Left ventricle myocardium inferior (tissue), 1 donor: ENCODE measurements at places on chromosomes 12 and 14.

DNA sequence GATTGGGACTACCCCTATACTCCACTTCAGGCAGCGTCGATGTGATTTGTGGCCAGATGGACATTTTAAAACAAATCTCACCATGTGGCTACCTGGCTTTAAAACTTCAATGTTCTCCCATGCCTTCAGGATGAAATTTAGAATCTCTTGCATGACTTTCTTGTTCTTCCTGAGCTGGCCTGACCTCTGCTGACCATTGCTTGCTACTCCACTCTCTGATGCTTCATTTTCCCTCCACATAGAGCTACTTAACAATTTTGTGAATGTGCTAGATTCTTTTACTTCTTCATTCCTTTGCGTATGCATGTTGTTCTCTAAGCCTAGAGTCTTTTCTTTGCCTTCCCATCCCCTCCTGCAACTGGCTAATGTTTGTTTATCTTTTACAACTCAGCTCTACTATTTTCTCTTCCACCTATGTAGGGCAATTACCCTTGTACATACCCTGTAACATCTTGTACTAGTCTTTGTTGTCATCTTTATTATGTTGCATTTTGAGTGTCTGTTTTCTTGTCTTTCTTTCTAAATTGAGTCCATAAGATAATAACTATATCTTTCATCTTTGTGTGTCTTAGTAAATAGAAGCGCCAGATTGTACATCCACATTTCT is 41.2 kb downstream of the YLPM1 start:
- no peak for DNase-seq

DNA sequence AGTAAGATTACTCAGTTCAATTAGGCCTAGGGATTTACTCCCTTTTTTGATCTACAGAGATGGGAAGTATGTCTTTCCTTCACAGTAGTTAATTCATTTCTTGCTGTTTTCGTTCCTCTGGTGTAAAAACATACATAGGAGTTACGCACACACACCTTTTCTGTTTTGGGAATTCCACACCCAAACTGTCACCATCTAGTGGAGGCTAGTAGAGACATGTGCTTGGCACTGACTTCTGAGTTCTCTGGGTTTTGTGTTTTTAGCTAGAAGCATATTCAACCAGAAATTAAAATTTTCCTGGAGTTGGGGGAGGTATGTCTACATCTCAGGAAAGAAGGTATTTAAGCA is 1.4 kb downstream of the SUSD6 start:
- DNase-seq: no peak

DNA sequence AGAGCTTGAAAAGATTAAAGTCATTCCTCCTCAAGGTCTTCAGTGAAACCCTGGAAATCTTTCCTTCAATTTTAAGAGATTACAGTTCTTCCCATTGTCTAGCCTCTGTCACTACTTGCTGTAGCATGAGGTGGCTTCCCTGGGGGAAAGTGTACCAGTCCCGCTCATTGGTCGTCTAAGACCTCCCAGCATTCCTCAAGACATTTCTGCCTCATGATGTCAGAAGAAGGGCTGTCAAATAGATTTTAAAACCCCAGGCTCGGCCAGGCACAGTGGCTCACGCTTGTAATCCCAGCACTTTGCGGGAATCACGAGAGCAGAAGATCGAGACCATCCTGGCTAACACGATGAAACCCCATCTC is 46.7 kb downstream of the SMUG1 start:
- no peak for DNase-seq

GRCh38 chr14:35229792-35230089 is 62.4 kb upstream of the PSMA6 start:
- no peak for DNase-seq

GRCh38 chr14:29016050-29016900 is 249.7 kb downstream of the FOXG1 start:
- no peak for DNase-seq

GRCh38 chr14:104156142-104156541 is 17.8 kb downstream of the KIF26A start:
- DNase-seq: no peak

DNA sequence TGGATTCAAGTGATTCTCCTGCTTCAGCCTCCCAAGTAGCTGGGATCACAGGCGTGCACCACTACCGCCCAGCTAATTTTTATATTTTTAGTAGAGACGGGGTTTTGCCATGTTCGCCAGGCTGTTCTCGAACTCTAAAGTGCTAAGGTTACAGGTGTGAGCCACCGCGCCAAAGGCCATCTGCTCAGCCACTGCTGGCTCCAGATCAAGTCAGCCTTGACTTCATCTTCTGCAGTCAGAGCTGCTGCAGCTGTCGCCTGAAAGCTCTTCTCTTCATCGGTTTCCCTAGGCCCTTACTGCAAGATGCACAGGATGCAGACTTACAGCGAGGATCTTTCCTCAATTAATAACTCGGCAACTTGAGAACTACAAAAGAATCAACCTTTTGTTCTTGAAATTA is 66.8 kb downstream of the CLIP1 start:
- DNase-seq: no peak

GRCh38 chr12:127165567-127166392 is 1101.2 kb upstream of the TMEM132C start:
- peak; percentile 84 for DNase-seq

DNA sequence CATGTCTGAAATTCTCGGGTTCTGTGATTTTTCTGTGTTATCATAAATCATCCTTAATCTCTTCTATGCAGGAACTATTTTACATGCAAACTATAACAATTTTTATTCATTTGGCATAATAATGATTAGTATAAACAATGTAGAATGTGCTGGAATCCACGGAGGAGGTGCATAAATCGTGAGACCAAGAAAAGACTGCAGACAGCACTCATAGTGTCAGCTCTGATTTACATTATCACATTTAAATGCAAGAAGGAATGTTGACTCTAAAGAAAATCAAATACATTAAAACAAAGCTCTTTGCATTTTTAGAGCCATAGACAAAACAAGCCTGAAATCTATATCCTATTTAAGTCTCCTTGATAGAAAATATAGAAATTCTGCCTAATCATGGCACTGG is 501.7 kb upstream of the STXBP6 start:
- no peak for DNase-seq

- no peak for DNase-seq
Observed at GRCh38 chr12:10366875-10367274, 23.0 kb downstream of the KLRK1 start.

GRCh38 chr12:83042441-83043200 is 355.9 kb downstream of the TMTC2 start:
- DNase-seq: no peak

GRCh38 chr14:56331592-56332216 is 213.5 kb downstream of the PELI2 start:
- no peak for DNase-seq

DNA sequence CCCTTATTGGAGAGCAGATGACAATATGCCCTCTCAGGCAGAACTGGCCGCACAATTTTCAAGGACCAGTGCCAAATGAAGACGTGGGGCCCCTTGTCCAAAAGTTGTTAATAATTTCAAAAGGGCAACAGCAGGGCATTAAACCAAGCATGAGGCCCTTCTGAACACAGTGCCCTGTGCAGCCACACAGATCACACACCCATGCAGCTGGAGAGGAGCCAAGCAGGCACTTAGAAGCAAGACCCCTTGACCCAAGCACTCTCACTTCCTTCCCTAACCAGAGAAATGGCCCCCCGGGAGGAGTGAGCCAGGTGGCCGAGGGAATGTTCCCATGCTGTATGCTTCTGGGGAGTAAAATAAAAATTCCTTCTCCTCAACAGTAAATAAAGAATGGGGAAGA is 114.0 kb upstream of the TMPO start:
- DNase-seq: no peak

GRCh38 chr12:30796891-30797371 is 42.2 kb upstream of the CAPRIN2 start:
- no peak for DNase-seq

DNA sequence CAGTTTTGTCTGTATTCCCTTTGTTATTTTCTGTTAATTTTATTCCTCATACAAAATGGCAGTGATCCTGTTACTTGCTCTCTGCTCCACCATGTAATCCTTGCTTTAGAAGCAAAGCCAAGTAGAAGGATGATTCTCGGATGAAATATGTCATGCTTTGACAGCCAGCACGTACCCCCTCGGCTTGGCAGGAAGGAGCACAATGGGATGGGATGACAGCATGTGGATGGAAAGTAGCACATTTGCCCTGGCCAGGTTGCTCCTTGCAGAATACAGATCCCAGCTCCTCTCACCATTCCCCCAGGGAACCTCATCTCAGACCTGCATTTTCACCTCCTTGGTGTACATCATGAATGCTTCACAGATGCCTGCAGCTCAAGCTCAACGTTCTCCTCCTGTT is 35.1 kb upstream of the ATF1 start:
- DNase-seq: no peak

- DNase-seq: no peak
Observed at GRCh38 chr12:69657376-69658137, 41.5 kb downstream of the BEST3 start.

DNA sequence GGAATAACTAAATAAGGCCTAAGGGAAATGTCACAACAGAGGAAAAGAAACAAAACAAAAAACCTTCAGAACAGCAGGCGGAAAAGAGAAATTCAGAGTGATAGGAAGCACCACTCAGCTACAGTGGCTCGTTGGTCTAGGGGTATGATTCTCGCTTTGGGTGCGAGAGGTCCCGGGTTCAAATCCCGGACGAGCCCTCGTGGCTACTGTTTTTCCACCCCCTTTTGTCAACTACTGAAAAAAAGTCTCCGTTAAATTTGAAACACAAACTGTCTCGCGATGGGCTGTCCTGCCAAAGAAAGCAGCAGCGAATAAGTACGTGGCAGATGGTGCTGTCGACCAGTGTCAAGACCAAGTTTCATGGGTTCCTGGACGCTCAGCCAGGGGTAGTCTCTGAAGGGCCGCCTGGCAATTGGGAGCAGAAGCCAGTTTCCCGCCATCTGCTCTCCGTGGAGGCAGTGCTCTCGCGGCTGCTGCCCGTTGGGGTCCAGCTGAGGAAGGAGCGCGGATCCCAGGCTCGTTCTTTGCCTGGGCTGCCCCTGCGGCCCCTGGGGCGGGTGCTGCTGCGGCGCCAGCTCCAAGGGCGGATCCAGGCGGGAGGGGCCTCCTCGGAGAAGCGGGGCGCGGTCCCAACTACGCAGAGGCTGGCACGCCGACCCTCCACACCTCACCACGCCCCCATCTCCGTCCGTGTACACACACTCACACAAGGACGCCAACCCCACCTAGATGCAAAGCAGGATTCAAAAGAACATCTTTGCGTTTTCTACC is at the start of gene RNASE4:
Gene RNASE4, plus strand, starts transcription at position 670 of the 771 bp plus-strand sequence. CDS start 14,812 bp downstream, outside the sequence.
- peak; percentile 85 for DNase-seq

DNA sequence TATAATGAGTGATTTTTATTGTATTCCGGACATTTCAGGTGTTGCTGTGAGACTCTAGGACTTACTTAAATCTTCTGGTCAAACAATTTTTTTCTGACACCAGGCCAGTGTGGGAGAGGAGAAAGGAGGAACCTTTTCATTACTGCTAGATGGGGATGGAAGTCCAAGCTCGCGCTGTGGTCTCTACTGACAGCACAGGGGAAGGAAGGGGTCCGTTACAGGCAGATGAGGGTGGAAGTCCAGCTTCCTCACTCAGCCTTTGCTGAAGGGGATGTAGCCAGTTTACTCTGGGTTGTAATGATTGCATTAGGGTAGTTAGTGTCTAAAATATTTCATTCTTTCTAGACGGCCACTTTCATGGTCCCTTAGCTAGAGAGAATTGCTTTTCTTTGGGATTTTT is 26.3 kb upstream of the ST8SIA1 start:
- no peak for DNase-seq

DNA sequence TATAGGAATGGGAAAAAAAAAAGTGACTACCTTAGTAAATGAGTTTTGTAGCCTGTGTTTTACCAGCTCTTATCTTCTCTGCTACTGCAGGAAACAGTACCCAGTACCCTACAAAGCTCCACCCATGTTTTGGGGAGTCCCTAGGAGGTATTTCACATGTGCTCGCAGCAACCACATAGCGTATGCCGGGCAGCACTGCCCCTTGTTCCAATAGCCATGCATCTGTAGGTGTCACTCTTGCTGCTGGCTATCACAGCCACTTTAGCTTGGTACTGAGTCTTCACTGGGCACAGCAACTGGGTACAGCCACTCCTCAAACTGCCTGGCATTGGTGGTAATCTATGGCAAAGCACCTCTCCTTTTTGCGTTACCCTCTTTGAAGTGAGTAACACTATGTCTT is 2.0 kb upstream of the MDM1 start:
- no peak for DNase-seq

DNA sequence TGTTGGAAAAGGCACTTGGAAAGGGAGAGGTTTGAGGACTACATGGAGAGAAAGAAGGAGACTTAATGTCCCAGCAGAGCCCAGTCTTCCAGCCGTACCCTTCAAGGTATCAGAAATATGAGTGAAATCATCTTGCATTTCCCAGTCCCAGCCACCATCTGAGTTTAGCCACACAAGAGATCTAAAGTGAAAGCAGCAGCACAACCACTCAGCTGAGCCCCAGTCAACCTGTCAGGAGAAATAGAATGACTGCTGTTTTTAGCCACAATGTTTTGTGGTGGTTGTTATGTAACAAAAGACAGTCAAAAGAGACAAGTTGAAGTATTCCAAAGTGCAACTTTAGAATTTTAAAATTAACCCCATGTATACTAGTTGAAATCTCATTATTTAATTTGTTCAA is 28.0 kb downstream of the DERA start:
- no peak for DNase-seq

GRCh38 chr12:25615119-25615518 is 62.0 kb upstream of the LMNTD1 start:
- no peak for DNase-seq

DNA sequence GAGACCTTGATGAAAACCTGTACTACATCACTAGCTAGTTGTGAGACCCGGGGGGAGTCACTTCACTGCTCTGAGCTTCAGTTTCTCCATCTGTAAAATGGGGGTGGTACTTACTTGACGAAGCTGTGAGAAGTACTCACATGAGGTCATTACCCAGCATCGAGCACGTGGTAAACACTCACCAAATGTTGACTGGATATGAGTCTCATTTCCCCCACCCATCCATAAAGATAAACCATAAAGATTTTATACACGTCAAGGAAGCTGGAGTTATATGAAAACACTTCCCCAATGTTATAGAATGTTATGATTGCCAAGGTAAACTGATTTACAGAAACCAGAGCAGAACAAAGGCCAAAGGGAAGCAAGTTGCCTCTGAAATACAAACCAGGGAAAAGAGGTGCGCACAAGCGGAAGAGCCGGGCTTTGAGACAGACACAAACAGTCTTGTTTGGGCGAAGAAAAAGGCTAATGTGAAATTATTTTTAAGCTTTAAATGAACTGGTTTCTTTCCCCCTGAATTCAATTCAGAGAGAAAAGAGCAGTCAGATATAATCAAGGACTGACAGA is 536.8 kb downstream of the MED13L start:
- no peak for DNase-seq

GRCh38 chr14:104262515-104263514 is 124.4 kb downstream of the KIF26A start:
- DNase-seq: no peak
